ENCODE measurements at places on chromosomes 3 and 15. TPM values are rescaled to one million over a fixed set of nuclear protein-coding genes. Genes with fewer than 3 reads are reported as not detected.

MCTP2 gene
- 12.4 TPM for total RNA-seq

CCDC54 gene
- total RNA-seq, result not detected

MAGI1 gene
- total RNA-seq, result 4.3 TPM

SAMMSON gene
- total RNA-seq, result not detected

LSAMP gene
- not detected for total RNA-seq

SYNPR gene
- not detected for total RNA-seq

ZNF860 gene
- 3.7 TPM for total RNA-seq

TIGIT gene
- not detected for total RNA-seq

CHRNA7 gene
- not detected for total RNA-seq

TGM4 gene
- total RNA-seq, result 0.08 TPM

ZNF662 gene
- total RNA-seq, result 1.0 TPM

ZNF710 gene
- total RNA-seq, result 11.6 TPM

NAALADL2 gene
- total RNA-seq, result 0.23 TPM

JMJD7 gene
- total RNA-seq, result 24.1 TPM

NDN gene
- total RNA-seq, result 20.2 TPM

ANKUB1 gene
- total RNA-seq, result 0.31 TPM

PRSS50 gene
- not detected for total RNA-seq

SLC12A1 gene
- total RNA-seq, result not detected

CNBP gene
- 331 TPM for total RNA-seq

FSIP1 gene
- total RNA-seq, result 0.76 TPM

MKRN2OS gene
- total RNA-seq, result 1.1 TPM

NPAP1 gene
- total RNA-seq, result not detected

PLSCR4 gene
- 1.3 TPM for total RNA-seq

DUOXA2 gene
- total RNA-seq, result not detected

CIB2 gene
- 9.7 TPM for total RNA-seq

HTR3E gene
- not detected for total RNA-seq

PLAAT1 gene
- 0.19 TPM for total RNA-seq

ATG7 gene
- 54.9 TPM for total RNA-seq

TIMP4 gene
- total RNA-seq, result 0.08 TPM

SLITRK3 gene
- total RNA-seq, result not detected

CBLB gene
- total RNA-seq, result 6.8 TPM

IGF2BP2 gene
- total RNA-seq, result 116 TPM

ST6GAL1 gene
- total RNA-seq, result 17.5 TPM

ELP6 gene
- 36.5 TPM for total RNA-seq

CHRM5 gene
- not detected for total RNA-seq
